ENCODE measurements at places on chromosomes 5 and 9.

GRCh38 chr5:96703384-96703920, 41.3 kb downstream of the CAST start:
- DNase-seq, result no peak

DNA sequence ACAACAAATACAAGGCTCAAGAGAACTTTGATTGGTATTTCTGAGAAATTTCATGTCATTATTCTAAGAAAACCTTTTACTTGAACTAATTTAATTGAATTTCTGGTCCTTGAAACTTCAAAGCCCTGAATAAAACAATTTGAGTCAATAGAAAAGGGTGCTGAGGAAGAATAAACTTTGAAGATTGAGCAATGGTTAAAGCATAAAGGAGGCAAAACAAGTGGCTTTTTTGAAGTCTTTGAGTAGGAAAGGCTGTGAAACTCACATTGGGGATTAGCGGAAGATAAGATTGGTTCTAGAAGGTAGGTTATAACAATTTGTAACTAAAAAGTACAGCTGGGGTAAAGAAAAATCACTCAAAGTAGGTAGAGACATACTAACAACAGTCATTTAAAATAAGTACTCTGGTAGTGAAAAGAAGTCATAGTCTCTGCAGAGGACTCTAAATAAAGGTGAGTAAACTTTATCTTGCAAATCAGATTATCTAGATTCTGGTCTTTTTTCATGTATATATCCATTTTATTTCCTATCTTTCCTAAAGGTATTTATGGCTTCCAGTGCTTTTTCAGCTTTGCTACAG, 6.4 kb upstream of the PLPP1 start:
- no peak for DNase-seq

DNA sequence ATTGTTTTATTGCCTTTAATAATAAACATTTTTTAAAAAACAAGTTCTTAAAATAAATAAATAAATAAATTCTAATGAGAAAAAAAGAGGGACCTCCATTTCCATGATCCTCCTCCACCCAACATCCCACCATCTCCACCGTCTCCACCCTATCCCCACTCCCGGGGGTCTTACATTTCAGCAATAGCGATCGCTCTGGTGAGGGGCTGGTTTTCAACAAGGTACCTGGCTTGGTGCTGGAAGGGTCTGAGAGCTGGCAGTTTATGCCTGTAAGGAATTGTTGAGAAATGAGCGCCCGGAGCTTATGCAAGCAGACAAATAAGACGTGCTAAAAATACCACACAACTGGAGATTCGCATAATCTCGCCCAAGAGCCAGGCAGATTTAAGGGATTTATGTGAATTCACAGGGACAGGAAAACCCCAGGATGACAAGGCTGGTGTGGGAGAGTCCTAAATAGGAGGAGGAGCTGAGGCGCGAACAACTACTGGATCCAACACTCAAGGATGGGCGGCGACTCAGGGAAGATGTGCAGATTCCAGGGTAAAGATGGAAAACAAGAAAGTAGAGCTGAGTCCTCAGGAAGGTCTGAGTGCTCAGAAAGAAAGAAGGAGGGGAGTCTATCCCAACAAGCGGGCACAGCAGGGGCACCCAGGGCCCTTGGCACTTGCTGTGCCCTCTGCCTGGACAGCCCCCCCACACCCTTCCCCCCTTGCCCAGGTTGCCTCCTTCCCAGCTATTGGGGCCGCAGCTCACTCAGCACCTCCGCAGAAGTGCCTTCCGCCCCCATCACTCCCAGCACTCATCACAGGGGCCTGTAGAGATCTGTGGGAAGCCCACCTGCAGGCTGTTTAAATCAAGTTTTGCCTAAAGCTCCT, 27.0 kb downstream of the TRIM14 start:
- no peak for DNase-seq

- no peak for DNase-seq
Measured at GRCh38 chr9:75358846-75359245, 270.5 kb downstream of the OSTF1 start.

DNA sequence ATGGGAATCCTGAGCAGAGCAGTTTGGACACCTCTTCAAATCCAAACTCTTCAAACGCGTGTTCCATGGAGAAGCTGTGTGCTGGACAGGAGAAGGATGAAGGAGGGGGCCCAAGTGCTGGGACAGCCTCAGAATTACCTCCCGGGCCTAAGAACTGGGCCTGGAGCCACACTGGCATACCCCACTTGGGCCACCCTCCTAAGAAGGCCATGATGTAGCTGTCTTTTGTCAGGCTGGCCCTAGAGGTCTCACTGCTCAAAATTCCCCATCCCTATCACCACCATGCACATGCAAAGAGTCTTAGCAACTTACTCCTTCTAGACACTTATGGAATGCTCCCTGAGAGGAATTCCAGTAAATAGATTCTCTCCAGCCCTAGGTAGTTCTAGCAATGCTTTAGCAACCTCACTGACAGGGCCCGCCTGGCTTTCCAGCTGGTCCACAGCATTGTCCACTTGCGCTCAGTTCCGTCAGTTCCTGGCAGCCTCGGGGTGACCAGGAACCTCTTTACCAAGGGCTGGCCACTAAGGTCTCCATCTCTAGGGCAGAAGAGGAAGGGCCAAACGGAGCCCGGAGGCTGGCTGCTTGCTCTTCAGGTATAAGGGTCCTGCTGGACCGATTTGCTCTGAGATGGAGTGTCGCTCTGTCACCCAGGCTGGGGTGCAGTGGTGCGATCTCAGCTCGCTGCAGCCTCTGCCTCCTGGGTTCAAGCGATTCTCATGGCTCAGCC, 75.3 kb downstream of the RGS3 start:
- DNase-seq, result no peak

DNA sequence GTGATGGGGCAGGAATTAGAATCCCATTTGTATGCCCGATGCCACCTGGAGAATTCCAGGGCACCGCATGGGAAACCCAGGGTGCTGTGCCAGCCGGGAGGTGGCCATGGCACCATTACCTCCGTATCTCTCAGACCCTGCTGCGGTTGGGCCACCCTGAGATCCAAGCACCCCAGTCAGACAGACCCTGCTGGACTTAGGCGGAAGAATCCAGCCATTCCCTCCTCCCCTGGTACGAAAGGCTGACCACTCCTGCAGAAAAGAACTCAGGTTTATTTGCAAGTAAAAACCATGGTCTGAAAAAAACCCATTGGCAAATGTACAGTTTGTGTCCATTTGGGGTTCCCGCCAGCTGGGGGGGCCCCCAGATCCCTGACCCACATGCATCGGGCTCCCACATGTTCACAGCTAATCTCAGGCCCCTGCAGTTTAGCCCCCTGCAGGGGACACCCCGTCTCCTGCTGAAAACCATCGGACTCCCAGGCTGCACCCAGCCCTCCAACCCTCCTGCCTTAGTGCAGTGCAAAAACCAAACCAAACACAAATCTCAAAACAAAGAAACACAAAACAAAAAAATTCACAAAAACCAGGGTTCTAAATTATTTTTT, 23.6 kb upstream of the SARDH start:
- no peak for DNase-seq

DNA sequence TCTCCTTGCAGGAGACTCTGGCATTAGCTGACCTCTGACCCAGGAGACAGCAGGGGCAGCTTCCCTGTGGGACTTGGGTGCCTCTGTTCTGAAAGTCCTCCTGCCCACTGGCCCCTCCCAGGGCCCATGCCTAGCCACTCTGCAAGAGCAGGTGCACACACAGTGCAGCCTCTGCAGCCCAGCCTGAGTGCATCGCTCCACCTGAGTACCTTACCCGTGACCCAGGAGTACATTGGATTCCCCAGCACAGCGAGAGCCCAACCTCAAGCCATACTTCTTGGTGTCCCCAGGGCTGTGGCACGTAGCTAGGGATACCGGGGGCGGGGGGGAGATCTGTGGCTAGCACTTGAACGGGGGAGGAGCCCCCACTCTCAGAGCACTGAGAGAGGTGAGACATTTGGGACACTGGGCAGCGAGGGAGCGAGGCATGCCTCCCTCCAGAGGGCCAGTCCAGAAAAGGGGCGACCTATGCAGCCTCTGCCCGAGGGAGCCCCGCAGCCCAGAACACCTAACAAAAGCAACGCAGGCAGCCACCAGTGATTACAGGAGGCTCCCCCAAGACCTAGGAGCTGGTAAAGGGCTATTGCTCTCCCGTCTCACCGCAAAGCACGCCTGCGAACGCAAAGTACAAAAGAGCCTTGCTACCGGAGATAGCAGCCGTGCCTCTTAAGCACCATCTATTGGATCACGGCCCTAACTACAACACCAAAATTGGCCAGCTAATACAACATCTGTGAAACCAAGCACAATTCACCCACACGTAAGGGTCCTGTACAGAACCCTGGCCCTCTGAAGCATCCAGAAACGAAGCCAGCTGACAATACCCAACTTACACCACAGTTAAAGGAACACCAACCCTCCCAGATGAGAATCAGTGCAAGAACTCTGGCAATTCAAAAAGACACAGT, 826 bp upstream of the PRDM9 start:
- no peak for DNase-seq

- DNase-seq, result no peak
Measured at GRCh38 chr9:112175796-112176315, 759 bp upstream of the SUSD1 start.

GRCh38 chr5:165695796-165696195, 2190.4 kb downstream of the MAT2B start:
- no peak for DNase-seq

DNA sequence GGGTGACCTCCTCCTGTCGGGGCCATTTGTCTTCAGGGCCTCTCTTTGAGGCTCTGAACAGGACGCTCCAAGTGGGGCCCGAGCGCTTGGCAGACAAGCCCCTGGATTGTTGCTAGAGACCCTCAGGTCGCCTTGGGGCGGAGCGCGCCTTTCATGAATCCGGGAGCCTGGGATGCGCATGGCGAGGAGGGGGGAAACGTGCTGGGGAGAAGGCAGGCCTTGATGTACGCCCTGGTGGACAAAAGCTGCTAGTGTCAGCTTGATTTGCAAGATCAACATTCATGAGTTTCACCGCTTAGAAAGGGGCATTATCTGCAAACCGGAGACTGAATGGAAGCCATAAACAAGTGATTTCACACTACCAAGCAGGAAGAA, 226.3 kb downstream of the SMARCA2 start:
- DNase-seq, result peak; percentile 72

DNA sequence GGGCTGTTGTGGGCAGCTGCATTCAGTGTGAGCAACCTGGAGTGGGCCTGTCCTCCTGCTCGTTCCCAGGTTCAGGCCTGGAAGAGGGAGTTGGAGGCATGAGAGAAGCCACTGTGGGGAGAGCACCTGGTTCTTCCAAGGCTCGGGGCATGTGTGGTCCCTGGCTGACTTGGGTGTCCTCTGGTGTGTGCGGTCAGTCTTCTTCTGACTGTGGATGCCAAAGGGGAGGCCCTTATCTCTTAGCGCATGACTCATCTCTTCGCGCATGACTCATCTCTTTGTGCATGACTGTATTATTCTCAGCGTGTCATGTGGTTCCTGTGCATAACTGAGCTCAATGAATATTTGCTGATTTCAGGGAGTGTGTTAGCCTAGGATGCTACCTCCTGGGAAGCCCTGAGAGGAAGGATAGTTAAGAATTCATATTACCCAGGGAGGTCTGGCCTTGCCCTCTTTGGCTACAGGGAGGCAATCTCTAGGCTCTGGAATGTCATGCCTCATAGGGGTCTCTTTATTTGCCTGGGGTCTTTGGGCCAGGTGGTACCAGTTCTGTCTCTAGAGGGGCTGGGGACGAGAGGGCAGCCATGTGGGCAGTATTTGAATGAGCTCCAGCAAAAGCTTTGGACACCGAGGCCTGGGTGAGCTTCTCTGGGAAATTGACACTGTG, 188.7 kb downstream of the HSPA4 start:
- DNase-seq, result peak; percentile 62

GRCh38 chr9:35000535-35001284, 11.2 kb downstream of the DNAJB5 start:
- peak; percentile 27 for DNase-seq

DNA sequence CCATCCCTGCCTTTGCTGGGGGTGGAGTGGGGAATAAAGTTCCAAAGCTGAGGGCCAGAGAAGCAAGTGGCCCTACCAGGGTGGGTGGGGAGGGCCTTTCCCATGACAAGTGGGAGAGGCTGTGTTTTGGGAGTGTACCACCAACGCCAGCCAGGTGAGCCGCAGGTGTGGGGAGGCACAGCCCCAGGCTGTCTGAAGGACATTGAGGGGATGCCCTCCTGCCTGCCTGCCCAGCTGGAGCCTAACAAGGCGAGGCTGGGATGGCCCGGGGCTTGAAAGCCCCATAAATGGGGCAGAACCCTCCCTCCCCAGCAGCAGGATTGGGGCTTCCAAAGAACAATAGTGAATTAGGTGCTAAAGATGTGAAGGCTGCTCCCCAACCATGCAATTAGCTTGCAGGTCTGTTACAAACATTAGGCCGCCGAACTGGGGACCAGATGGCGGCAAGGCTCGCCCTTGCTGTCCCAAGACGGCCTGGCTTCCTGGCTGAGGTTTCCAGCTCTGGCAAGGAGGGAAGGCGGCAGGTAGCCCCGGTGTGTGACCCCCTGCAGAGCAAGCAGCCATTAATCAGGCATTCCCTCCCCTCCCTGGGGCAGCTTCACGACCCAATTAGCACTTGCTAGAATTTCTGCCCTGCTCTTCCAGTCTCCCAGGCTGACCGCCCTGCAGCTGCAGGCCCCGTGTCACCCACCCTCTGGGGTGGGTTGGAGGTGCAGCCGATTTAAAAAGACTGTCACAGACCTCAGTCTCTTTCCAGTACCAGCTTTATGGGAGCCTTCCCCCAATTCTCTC, 42.9 kb downstream of the FGF18 start:
- DNase-seq, result no peak

- DNase-seq, result no peak
Measured at GRCh38 chr9:103942651-103943050, 151.5 kb upstream of the SMC2 start.

DNA sequence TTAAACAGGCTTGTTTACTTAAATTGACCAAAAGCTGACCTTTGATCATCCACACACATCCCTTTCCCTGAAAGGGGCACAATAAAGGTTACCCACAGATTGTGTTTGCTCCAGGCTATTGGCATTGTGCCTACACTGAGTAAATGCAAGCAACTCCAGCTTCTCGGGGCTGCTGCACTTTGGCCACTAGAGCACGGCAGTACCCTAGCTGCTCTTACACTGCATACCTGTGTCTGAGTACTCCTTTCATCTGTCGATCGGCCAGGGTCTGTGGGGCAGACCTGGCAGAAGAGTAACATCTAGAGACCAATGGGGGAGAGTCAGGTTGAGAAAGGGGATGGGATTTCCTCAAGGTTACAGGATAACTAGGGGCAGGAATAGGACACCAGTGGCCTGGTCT, 281.9 kb upstream of the NMUR2 start:
- no peak for DNase-seq

- DNase-seq, result no peak
Measured at GRCh38 chr5:18736051-18736398, 1101.8 kb downstream of the TAF11L14 start.

DNA sequence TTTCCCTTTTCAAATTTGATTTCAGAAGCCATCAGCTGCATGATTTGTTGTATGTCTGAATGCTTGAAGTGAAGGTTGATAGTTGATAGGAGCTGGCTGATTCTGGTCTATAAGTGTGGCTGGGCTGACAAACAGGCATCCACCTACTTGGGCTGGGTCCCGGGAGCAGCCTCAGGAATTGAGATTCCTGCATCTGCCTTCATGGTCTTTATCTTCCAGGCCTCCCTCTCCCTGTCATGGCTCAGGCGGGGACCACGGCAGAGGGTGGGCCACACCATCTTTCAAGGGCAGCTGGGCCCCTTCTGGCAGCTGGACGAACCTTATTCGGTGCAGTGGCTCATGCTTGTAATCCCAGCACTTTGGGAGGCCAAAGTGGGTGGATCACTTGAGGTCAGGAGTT, 55.9 kb downstream of the ROPN1L start:
- DNase-seq, result no peak

- DNase-seq, result peak; percentile 59
Measured at GRCh38 chr5:122515709-122516431, 203.8 kb downstream of the SNCAIP start.

GRCh38 chr5:56607074-56607473, 208.3 kb upstream of the MAP3K1 start:
- no peak for DNase-seq

- no peak for DNase-seq
Measured at GRCh38 chr5:33075731-33076130, 364.6 kb downstream of the NPR3 start.

All from AG09309 (cell line).